T-cell (primary cell): ENCODE measurements at places on chromosomes 7 and 10. TPM values are rescaled to one million over a fixed set of nuclear protein-coding genes. Genes with fewer than 3 reads are reported as not detected.

AKR1E2 gene
- 24.5 TPM for total RNA-seq

TASOR2 gene
- 78.5 TPM for total RNA-seq

TMEM270 gene
- not detected for total RNA-seq

TMEM213 gene
- total RNA-seq: not detected

GPRIN2 gene
- not detected for total RNA-seq

PPP1R3C gene
- not detected for total RNA-seq

DGKI gene
- not detected for total RNA-seq

AMPH gene
- not detected for total RNA-seq

GET4 gene
- 60.7 TPM for total RNA-seq

ELN gene
- 0.56 TPM for total RNA-seq

BLNK gene
- 1.3 TPM for total RNA-seq

CPA2 gene
- 3.1 TPM for total RNA-seq

ASIC3 gene
- 11.9 TPM for total RNA-seq

NPFFR1 gene
- total RNA-seq: not detected
